ENCODE measurements at places on chromosomes 4 and X.
A peak's percentile ranks its signal among the peaks of the same experiment; 100 is the strongest.

DNA sequence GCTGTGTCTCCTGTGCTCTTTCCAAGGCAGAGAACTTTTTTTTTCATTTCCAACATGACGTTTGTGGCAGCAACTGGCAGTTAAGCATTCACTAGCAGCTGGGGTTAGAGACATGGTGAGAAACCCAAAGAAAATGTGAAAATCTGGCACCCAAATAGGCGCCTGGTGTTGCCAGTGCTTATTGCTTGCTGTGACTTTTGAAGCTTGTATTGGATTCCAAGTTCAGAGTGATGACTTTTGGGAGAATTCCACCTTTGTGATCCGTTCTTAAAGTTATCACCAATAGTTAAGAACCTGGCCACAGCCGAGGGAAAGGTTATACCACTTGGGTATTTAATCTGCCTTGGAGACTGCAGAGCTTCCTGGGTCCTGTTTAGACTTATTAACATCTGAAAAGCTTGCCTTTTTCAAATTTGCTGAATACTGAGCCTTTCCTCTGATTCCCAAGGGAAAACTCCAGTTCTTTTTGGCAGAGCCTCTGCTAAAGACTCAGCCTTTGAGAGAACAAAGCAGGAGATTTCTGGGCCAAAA lies 101.0 kb downstream of the OPHN1 start:
- DNase-seq = no peak

DNA sequence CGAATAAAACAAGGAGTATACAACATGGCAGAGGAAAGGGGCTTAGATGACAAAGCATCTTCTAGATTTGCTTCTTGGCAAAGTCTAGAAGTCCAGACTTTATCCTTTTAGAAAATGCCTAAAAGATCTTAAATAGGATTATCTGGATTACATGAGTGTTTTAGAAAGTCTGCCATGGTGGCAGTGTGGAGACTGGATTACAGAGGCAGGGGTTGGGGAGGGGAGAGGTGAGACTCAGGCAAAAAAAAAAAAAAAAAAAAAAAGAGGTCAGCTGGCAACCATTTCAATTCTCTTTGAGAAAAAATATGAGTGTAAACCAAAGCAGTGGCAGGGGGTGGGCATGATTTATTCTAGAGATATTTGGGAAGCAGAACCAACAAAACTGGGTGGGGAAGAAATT lies 17.4 kb downstream of the ZNF827 start:
- DNase-seq = no peak

GRCh38 chrX:100593581-100593980 lies 8.8 kb downstream of the TNMD start:
- DNase-seq = no peak

DNA sequence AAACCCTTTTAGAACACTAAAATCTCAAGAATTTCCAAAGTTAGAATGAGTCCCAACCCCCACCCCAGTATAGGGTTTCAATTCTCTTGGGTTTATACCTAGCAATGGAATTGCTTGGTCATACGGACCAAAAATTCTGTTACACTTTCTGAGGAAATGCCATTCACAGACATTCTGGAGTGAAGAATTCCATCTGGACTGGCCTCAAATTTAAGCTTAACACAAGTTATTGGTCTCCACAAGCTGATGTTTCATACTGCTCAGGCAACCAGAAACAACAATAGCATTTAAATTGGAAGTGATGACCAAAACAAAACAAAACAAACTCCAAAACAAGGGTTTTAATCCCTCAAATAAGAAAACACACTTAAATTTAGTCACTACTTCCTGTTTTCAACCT lies 51.1 kb downstream of the GPC4 start:
- no peak for DNase-seq

- no peak for DNase-seq
These were observed 500.2 kb downstream of the STIM2 start for GRCh38 chr4:27360790-27361267.

DNA sequence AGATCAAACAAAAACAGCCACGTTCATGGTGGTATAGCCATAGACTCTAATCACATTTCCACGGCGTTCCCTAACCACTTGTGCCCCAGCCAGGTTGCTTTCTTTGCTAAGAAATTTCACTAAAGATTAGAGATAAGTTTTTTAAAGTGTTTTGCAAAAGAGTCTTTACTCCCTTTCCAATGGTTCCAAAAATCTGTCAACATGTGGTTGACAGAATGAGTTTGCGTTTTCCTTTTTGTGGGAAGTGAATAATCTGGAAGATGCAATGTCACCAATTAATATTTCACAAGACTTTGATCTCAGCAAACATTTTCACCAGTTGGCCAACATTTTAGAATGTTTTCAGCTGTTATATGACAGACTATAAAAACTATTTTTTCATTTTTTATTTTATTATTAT lies 35.3 kb downstream of the CXCL1 start:
- no peak for DNase-seq

- DNase-seq = no peak
These were observed 1068.8 kb downstream of the ARAP2 start for GRCh38 chr4:35175487-35175886.

- no peak for DNase-seq
These were observed 7.4 kb upstream of the HS3ST1 start for GRCh38 chr4:11436084-11436483.

GRCh38 chr4:36072529-36072928 lies 171.8 kb downstream of the ARAP2 start:
- DNase-seq = no peak

DNA sequence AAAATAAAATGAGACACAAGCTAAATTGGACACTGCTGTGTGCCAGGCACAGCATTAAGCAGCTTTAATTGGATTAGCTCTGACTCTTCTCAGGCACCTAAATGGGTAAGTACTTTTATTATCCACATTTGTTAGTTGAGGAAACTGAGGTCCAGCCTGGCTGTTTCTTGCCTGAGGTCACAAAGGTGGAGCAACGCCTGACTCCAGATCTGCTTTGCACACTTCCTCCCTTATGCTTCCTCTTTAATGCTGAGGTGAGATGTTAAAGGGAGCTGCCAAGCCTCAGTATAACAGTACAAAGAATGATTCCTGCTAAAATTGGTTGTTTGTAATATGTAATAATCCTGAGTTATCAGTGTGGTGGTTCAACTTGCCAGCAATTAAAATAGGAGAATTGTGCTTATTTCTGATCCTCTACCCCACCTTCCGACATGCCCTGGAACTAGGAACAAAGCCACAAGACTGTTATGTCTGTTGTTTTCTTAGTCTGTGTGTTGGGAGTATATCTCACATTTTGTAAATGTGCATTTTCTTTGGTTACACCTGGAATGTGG lies 74.4 kb downstream of the AFF1 start:
- DNase-seq = no peak

DNA sequence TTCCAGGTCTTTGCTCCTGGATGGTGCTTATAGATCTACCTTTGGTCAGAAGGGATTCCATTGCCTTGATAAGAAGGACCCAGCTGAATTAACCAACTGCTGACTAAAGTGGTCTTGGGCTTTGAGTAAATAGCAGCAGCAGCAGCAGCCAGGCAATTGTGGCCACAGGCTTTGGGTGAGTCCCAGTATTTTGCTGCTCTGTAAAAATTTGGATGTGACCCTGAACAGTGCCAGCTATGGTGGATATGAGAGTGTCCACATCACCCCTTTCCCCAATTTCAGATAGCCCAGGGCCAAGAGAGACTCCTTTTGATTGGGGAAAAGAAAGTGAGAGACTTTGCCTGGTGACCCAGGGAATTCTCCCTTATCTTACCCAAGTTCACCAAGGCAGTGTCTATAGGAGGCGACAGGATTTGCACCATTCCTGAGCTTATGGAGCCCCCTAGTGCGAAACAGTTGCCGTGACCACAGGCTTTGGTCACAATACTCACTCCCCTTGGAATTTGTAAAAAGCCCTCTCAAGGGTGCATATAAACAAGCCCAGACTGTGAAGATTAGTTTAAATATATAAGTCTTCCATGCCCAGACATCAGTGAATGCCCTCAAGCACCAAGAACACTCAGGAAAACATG lies 518.0 kb downstream of the TMA16 start:
- DNase-seq = peak; percentile 1

DNA sequence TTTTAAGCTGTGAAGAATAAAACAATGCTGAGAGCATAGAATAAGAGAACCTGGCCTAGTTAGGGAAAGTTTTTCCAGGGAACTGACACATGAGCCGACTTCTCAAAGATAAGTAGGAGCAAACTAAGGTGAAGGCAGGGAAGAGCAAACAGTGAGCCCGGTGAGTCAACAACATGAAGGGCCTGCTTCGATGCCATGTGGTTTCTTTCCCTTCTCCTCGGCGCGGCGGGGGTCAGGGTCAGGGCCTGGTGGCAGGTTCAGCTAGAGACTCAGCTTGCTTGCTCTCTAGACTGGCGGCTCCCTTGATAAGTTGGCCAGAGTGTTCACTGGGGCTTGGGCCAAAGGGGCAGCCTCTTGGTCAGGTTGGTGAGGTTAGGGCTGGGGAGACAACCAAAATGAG lies 81.1 kb downstream of the DLG3 start:
- no peak for DNase-seq

DNA sequence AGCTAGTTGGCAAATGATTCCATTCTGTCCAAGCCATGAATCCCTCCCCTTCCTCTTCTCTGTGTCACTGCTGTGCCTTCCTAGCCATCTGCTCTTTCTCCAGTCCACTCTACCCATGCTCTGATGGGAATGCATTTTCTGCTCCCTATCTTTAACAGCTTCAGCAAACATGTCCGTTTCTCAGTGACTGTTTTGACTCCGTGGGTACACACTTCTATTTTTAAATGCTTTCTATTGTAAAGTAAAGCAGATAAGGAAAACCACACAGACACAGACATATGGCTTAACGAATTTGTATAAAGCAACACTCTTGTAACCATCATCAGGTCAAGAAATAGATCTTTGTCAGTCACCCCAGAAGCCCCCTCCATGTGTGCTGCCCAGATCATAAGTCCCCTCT lies 72.4 kb upstream of the KLHL13 start:
- DNase-seq = no peak

DNA sequence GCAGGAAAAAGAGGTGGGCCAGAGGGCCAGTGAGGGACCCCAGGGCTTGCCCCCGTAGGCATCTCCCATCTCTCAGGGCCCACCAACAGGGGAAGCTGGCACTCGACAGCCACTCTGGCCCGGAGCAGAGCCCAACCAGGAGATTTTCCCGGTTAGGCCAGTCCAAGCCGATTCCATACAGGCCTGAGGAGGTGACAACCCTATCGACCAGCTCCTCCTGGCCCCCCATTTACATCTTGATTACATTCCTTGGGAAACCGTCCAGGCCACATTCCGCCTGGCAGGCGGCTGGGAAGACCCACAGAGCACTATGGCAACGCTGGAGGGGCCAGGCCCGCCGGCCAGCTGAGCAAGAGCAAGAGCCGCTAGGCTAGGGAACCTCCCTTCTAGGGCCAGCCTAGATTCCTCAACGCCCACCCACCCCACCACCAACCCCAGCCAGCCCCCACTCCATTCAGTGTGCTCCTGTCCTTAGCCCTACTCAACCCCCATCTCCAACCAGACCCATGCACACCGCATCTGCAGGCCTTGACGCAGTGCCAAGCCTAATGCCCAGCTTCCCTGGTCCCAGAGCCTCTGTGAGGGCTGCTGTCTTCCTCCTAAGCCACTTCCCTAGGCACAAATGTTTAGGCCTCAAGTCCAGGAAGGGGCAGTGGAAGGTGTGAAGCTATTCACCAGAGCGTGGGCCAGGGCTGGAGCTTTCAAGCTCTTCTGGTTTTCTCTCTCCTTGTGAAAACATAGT lies 161.2 kb downstream of the EFNB1 start:
- DNase-seq = no peak

DNA sequence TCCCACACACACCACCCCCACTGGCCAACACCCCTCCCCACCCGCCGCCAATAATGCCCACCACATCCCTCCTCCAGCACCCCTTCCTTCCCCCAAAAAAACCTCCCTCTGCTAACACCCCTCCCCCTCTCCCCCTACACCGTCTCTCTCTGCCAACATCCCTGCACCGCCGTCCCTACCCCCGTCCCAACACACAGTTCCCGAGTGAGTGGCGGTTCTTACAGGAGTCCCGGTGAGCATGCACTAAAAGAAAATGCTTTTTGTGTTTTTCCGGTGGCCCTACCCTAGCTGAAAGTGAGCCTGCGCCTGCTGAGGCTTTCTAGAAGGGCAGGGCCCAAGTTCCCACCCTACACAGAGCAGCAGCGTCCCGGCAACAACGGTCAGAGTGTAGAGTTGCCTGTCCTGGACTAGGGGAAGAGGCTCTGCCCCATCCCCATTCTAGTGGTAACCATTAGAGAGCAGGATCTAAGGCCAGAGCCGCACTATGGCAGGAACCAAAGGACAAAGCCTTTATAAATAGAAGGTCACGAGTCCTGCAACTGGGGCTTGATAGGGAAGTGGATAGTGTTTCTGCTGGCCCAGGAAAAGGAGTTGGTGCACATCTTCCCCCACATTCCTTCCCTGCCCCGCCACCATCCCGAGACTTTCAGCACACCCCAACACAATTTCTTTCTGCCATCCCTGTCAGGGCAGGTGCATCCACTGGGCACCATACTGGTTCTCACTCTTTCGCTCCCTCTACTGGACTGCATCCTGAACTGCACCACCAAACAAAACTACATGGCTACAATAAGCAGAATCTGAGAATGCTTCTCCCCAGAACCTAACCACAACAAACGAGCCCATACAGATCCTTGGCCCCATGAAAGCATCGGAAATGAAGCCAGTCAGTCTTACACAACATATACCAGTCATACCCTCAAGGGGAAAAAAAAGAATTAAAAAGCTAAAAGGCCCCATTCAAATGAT lies 78.1 kb upstream of the PAGE3 start:
- DNase-seq = peak; percentile 39

DNA sequence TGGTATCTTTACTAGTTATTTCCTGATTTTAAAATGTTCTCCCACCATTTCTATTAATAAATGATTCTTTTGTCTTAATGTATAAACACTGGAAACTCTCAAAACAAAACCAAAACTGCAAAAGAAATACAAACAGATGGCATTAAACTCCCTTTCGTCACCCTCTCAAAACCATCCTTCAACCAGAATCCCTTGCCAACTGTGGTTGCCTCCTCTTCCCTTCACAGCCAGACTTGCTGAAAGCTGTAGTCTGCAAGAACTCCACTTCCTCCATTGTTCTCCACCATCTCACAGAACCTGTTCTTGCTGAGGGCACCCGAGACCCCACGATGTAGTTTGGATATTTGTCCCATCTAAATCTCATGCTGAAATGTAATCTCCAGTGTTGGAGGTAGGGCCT lies 96.5 kb downstream of the WWC2 start:
- no peak for DNase-seq

GRCh38 chrX:129641941-129642340 lies 12.8 kb downstream of the APLN start:
- DNase-seq = no peak

DNA sequence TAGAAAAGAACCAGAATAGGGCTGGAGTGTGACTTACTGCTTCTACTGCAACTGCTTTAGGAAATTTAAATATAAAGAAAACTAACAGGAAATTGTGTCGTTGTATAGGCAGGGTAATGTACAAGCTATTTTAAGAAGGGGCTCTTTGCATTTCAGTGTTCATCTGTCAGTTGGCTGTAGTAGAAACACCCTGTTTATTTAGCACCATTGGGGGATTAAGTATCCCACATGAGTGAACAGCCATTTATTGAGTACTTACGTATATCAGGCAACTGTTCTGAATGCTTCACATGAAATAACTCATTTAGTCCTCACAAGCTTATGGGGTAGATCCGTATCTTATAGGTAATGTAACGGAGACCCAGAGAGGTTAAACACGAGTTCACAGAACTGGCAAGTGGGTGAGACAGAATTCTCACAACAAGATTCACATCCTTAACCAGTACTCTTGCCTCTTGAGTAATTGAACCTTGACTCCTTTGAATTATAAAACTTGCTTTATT lies 23.9 kb downstream of the STIM2 start:
- no peak for DNase-seq

Data from T-cell (primary cell).